ENCODE measurements at places on chromosomes 4 and X.
A peak's percentile ranks its signal among the peaks of the same experiment; 100 is the strongest.

DNA sequence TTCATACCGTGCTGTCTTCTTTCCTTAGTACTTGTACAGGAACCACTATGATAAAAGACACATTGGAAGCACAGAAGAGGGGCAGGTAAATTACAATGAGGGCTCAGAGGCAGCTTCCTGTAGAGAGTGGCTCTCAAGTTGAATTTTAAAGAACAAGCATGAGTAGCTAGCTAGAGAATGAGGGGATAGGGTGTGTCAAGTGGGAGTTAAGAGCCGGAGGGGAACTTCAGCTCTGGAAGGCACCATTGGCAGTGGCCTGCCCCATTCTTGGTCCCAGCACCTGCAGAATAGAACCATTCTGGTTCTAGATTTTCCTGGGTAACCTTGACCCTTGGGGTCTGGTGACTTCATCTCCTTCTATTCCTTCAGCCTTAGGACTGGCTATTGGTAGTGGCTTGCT lies 34.0 kb upstream of the JADE1 start:
- DNase-seq, result no peak

DNA sequence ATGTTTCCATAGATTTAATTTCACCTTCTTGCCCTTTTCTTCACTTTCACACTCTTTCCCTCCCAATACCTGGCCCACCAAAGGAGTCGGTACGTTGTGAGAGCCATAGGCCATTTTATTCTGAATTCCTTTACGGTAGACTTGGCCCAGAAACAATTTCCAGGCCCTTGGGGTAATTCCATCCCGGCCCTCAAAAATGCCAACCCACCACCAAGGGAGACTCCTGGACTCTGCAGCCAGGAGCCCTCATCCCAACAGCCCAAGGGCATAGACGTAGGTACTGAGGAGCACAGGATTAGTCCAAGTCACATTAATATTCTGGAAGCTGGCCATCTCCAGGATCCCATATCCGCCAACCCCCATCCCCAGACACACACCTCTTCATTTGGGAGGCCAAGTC lies 102.9 kb downstream of the LIMCH1 start:
- no peak for DNase-seq

GRCh38 chr4:138182838-138183426 lies 59.2 kb downstream of the SLC7A11 start:
- DNase-seq, result no peak

DNA sequence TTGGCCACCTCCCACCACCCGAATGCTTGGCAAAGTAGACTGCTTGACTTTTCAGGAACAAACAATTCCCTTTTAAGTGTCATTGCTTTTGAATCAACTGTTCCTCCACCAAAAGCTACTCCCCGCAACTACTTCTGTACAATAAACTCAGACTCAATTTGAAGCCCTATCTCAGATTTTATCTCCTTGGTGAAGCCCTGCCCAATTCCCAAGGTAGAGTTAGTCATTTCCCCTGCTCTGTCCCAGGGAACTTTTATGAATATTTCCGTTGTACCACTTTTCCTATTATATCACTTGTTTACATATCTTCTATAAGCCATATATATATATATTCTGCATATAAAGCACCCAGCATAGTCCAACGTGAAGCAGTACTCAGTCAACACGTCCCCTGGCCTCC lies 102.8 kb downstream of the C4orf51 start:
- no peak for DNase-seq

DNA sequence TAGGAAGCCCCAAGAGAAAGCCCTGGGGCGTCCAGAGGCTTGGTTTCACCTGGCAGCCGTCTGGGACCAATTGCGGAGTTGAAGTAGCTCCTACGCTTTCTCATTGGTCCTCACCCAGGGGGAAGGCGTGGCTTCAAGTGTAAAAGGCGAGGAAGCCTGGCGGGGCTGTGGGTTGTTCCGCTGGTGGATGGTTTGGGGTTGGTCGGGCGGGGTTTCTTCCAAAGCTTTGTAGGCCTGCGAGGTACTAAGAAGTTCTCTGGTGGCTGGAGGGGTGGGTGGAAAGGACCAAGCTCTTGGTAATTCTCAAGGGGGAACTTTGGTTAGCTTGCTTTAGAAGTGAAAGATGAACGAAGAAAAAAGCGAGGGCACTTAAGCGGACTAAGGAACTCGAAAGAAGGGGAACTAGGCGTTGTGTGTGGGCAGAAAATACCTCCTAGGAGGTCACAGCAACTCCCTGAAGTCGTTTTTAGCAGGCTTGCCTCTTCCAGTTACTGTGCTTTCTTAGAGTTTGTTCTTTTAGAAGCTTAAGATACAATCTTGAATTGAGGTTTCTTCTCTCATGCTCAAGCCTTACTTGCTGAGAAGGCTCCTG lies 36.6 kb downstream of the CCNG2 start:
- DNase-seq, result no peak

GRCh38 chr4:156388826-156389225 lies 435.2 kb upstream of the CTSO start:
- no peak for DNase-seq

DNA sequence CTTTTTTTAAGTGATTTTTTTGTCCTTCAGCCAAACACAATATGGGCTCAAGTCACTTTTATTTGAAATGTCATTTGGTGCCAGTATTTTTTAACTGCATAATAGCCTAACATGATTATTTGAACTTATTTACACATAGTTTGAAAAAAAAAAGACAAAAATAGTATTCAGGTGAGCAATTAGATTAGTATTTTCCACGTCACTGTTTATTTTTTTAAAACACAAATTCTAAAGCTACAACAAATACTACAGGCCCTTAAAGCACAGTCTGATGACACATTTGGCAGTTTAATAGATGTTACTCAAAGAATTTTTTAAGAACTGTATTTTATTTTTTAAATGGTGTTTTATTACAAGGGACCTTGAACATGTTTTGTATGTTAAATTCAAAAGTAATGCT lies 62.1 kb downstream of the EDNRA start:
- DNase-seq, result no peak

DNA sequence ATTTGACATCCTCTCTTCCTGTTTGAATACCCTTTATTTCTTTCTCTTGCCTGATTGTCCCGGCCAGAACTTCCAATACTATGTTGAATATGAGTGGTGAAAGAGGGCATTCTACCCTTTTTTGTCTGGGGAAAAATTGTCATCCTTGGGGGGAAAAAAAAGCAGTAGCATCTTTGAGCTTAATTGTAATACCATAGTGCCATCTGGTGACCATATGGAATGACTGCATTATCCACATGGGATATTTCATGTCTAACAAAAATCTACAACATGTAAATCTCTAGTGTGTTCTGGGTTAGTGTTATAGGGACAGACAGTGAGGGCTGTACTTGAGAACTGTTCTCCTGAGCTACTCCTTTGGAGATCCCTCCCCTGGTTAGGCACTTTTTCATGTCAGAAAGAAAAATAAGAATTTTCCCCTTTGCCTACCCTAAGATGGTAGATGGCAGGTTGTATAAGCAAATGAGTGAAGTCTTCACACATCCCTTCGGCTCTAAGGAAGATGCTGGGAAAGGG lies 26.0 kb downstream of the CAPN6 start:
- peak; percentile 1 for DNase-seq

GRCh38 chrX:104647084-104647483 lies 81.1 kb downstream of the IL1RAPL2 start:
- no peak for DNase-seq

GRCh38 chr4:6529021-6529420 lies 46.0 kb upstream of the MAN2B2 start:
- no peak for DNase-seq

DNA sequence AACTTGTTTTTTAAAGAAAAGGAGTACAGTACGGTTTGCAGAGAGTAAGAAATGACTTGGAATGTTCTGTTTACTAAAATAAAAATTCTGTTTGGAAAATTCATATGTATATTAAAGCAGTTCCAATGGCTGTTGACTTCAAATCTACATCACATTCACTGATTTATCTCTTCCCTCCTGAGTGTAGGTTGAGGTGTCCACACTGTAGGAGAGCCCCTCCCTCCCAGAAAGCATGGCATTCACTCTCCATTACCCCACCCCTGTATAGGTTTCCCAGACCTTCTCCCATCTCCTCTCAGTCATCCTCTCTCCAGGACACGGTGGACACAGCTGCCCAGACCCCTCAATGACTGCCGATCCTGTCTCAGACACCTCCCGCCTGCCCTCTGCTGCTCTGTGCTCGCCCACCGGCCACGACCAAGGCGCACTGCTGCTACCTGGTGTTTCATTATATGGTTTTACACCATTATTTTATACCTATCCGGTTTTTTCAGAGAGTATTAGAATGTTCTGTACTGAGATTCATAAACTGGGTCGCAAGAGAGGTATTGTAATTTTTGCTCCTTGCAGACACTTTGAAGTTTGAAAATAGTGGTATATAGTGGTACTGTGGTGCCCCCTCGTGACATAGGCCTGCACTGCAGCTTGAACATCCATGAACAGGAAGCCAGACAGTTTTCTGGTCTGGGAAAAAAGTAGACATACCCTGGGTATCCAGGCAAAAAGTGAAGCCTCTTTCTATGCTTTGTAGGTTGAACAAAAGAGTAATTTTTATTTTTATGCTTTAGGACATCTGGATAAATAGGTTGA lies 38.8 kb upstream of the BEX4 start:
- no peak for DNase-seq

DNA sequence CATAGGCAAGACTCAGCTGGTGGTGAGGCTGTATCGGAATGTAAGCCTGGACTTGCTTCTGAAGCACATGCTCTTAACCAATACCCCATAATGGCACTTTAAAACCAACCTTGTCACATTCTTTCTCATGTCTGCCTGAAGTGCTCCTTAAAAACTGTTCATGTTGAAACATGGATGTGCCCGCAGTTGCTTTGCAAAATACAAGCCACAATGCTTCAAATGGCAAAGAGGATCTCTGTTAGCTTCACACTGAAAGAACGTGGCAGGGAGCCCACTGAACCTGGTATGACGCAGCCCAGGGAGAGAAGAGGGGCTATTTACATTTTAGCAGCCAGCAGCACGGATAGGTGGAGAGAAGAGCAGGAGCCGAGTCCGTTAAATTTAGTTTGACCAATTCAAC lies 29.3 kb downstream of the SOD3 start:
- no peak for DNase-seq
